ENCODE measurements at places on chromosomes 5 and 9. TPM values are rescaled to one million over a fixed set of nuclear protein-coding genes. Genes with fewer than 3 reads are reported as not detected.

The MELK gene
- 71.7 TPM for total RNA-seq

The SH2D3C gene
- 0.06 TPM for total RNA-seq

The FAM221B gene
- total RNA-seq = not detected

The PCDHGA3 gene
- 0.05 TPM for total RNA-seq

The DIPK1B gene
- total RNA-seq = 6.2 TPM

The SCGB3A2 gene
- total RNA-seq = not detected

The CDH9 gene
- not detected for total RNA-seq

The AQP7 gene
- total RNA-seq = 0.33 TPM

The THOC3 gene
- 52.0 TPM for total RNA-seq

The LRRC70 gene
- 0.15 TPM for total RNA-seq
